Regular cardiac myocyte (primary cell): ENCODE measurements at places on chromosomes 11 and 22. TPM values are rescaled to one million over a fixed set of nuclear protein-coding genes. Genes with fewer than 3 reads are reported as not detected.

OR10A2 gene
- total RNA-seq, result not detected in 2 replicates

LSP1 gene
- 0.85 and 1.3 TPM in 2 replicates for total RNA-seq

ALG12 gene
- 17.4 and 21.4 TPM in 2 replicates for total RNA-seq

KCNK4 gene
- total RNA-seq, result not detected in 2 replicates

BBOX1 gene
- total RNA-seq, result 0.19 TPM in 1 of 2 replicates, not detected in the other

PAX6 gene
- total RNA-seq, result not detected in 2 replicates

RFPL3 gene
- not detected in 2 replicates for total RNA-seq

HTATIP2 gene
- 70.5 and 75.0 TPM in 2 replicates for total RNA-seq

CDC42EP1 gene
- 9.6 and 9.8 TPM in 2 replicates for total RNA-seq

OR8D4 gene
- not detected in 2 replicates for total RNA-seq
